CD4-positive, alpha-beta T cell treated with Interleukin-12 subunit alpha and Interleukin-12 subunit beta, for 1 hour (primary cell): ENCODE measurements at places on chromosomes 2 and 18.

- no peak for DNase-seq
Observed at GRCh38 chr2:209525331-209525730, 101.5 kb downstream of the MAP2 start.

GRCh38 chr18:22493940-22494339, 76.2 kb upstream of the CTAGE1 start:
- no peak for DNase-seq

- no peak for DNase-seq
Observed at GRCh38 chr2:145752091-145752806, 1232.3 kb upstream of the ZEB2 start.

DNA sequence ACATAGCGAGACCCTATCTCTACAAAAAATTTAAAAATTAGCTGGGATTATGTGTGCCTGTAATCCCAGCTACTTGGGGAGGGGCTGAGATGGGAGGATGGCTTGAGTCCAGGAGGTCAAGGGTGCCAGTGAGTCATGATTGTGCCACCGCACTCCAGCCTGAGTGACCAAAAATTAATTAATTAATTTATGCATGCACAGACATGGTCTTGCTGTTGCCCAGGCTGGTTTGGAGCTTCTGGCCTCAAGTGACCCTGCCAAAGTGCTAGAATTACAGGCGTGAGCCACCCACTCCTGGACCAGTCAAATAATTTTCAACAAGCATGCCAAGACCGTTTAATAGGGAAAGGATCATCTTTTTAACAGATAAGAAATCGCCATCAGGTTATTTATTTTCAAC, 57.7 kb upstream of the TFCP2L1 start:
- DNase-seq: no peak

GRCh38 chr2:30499681-30500080, 52.6 kb downstream of the LCLAT1 start:
- no peak for DNase-seq

DNA sequence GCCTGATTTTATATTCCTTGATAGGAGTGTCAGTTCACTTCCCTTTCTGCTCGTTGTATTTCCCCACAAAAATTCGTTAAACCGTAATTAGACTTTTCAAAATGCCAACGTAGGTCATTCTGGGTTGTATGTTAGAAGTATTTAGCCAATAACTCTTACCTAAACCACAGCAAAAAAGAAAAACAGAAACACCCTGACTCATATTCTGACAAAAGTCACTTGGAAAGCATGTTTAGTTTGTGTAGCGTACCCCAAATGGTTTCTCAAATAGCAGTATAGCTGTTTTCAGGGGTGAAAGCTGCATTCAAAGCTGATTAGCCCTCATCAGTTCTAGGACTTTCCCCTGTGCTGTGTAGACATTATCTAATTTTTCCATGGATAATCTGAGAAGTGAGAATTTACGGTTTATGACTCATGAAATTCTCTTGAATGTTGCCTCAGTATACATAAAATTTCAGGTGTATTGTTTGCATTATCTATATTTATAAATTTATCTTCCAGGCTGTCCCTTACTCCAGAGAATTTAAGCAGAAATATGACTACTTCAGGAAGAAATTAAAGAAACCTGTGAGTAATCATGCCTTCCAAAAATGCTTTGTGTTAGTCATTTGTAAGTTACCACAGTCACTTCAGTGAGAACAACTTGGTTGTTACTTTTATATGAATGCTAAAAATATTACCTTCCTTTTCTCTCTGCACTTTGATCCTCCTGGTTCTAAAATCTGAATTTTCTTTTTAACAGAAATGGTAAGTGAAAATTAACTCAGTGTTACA, 264.9 kb downstream of the ALPK2 start:
- DNase-seq: no peak

GRCh38 chr2:39875182-39875913, 96.3 kb upstream of the THUMPD2 start:
- no peak for DNase-seq

- no peak for DNase-seq
Observed at GRCh38 chr2:25588576-25588975, 84.8 kb downstream of the DTNB start.

- no peak for DNase-seq
Observed at GRCh38 chr2:62292190-62292589, 96.3 kb downstream of the B3GNT2 start.

- DNase-seq: no peak
Observed at GRCh38 chr2:218887079-218887478, 6.4 kb downstream of the WNT10A start.
